Metanephros (tissue), 2 donors: ENCODE measurements at places on chromosomes 4 and X. TPM values are rescaled to one million over a fixed set of nuclear protein-coding genes. Genes with fewer than 3 reads are reported as not detected.

GAGE12H gene
- total RNA-seq, result not detected

TSR2 gene
- total RNA-seq, result 19.2 TPM

GAGE13 gene
- not detected for total RNA-seq

CT45A5 gene
- not detected for total RNA-seq

TRAPPC2 gene
- 30.0 TPM for total RNA-seq

USP51 gene
- 7.6 TPM for total RNA-seq

EDNRA gene
- total RNA-seq, result 56.5 TPM

HHIP gene
- 1.6 TPM for total RNA-seq

CTAG1A gene
- total RNA-seq, result not detected

NSG1 gene
- 1.3 TPM for total RNA-seq

VEGFC gene
- 9.3 TPM for total RNA-seq

CLCN4 gene
- 11.7 TPM for total RNA-seq

EPGN gene
- total RNA-seq, result 0.88 TPM

GSX2 gene
- not detected for total RNA-seq
